ENCODE measurements at places on chromosomes 1 and 21.

DNA sequence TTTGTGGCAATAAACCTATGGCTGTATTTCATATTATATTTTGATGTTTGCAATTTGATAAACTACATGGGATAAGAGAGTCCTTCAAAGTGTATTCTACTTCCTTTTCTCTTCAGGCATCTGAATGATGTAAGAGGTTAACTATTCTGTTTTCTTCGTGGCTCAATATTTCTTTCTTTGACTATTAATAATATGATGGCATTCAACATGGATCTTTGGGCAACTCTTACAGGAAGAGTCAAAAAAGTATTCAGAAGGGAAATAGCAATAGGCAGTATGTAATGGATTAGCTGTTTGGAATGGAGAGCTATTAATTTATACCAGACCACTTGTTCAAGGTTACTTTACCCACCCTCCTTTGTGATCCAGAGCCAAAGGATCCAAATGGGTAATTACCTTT lies 74.4 kb downstream of the HMCN1 start:
- DNase-seq = no peak

DNA sequence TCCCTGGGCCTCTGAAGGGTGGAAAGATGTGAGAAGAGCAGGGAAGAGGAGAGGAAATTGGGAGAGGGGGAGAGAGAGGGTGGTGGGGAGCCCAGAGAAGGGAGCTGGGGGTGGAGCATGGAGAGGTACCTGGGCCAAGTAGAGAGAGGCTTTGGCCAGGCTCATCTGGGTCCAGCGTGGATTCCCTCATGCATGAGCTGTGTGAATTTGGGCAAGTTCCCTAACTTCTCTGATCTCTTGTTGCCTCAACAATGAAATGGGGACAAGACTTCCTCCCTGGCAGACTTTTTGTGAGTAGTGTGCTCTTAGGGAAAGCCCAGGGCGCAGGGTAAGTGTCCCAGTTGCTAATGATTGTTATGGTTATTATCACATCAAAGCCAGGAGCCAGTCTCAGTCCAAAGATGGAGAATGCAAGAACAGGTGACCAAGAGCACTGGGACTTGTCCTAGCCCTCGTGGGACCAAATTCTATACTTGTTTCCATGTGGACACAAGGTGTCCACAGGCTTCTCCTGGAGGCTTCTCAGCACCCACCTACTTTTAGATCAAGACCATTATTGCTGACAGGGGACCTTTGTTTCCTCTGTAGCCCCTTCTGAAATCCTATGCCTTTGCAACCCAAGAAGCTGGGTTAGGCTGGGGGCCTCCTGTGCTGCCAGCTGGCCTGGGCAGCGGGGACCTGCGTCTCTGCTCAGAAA lies 13.9 kb downstream of the IL6R start:
- no peak for DNase-seq

DNA sequence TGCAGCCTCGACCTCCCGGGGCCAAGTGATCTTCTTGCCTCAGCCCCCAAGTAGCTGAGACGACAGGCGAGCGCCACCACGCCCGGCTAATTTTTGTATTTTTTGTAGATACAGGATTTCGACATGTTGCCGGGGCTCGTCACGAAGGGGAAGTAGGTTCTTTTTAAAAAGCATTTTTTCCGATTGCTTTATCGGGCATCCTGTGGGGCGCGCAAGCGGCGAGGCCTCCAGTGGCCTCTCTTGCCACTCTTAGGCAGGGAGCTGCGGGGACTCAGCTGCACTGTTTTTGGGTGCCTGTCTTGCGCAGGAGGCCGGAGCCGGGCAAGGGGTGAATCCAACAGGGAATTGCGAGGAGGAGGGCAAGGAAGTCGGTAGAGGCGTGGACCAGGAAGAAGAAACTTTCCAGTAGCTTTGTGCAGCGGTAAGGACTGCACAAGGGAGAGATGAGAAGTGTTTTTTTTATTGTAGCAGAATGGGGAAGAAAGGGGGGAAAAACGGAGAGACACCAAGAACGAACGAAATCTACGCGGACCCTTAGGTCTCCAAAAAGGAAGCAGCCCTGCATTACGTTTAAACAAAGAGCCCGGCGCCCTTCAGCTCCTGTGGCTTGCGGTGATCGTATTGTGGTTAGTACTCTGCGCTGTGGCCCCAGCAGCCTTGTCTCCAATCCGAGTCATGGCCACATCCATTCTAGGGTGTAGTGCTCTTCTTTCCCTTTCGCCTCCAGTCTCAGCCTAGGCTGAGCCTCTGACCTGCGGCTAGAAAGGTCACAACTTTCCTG lies 164.8 kb downstream of the PPIAL4G start:
- peak; percentile 48 for DNase-seq

DNA sequence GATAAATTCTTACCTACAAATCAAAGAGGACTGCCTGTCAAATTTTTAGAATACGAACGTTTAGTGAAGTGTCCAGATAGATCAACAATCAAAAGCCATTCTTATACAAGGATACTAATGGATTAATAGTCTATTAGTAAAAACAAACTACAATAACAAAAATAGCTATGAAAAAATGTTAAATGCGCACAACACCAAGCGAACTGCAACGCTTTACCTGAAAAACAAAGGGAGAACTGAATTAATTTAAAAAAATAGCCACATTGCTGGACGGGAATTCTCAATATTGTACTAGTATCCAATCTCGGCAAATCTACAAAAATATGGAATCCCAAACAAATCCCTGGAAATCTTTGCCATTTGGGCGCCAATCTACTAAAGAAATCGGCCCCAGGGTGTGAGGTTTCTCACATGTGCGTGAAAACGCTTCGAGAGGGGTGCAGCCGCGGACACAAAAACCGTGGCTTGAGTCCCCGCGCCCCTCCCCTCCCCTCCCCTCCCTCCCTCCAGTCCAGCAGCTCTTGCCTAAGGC lies 55.6 kb downstream of the TRAF5 start:
- DNase-seq = no peak

DNA sequence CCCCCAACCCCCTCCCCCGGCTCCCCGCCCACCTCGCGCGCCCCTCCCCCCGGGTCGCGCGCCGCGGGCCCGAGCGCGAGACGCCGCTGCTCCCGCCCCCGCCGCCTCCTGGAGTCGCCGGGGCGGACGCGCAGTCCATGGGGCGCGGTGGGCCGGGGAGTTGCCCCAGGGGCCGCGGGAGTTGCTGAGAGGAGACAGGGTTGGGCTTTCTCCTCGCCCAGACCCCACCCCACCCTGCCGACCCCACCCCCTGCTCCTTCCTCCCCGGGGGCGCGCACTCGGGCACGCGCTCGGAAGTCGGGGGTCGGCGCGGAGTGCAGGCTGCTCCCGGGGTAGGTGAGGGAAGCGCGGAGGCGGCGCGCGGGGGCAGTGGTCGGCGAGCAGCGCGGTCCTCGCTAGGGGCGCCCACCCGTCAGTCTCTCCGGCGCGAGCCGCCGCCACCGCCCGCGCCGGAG lies at the start of gene LAMC1:
TSS of gene LAMC1 (plus strand) at position 275 of the 455 bp plus-strand sequence. CDS start 297 bp downstream, outside the sequence.
- DNase-seq = peak; percentile 93

GRCh38 chr1:59058665-59059439 lies 238.0 kb upstream of the FGGY start:
- DNase-seq = no peak

DNA sequence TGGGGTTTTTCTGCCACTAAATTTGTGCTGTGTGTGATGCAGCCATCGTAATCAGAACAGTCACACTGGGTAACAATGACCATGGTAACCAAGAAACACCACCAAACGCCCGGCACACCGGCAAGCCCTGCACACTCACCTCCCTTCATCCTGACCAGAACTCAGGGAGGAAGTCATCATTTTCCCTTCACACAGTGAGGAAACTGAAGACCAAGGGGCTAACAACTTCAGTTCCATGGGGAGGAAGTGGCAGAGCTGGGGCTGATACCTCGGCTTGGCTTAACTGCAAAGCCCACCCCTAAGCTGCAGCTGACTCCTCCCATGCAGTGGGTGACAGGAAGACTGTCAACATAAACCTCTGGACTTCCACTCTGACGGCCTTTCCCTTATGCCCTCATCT lies 69.3 kb upstream of the BCAR3 start:
- DNase-seq = peak; percentile 33

- no peak for DNase-seq
Observed at GRCh38 chr1:116804736-116805135, 50.5 kb downstream of the CD2 start.

DNA sequence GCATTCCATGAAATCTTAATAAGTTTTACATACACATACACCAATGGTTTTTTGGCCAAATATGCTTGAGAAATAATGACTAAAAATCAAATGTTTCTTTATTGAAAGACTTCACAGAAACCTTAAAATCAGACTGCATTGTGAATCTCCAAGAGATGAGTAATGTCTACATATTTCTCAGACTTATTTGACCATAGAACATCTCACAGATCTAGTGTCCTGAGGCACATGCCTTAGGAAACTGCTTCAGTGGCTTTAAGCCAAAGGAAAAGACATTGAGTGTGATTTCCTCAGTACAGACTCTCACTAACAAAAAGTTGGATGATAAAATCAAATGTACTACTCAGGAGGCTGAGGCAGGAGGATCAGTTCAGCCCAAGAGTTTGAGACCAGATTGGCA lies 6.2 kb upstream of the C1orf105 start:
- DNase-seq = no peak

- DNase-seq = no peak
Observed at GRCh38 chr1:60277269-60277668, 203.7 kb upstream of the C1orf87 start.

DNA sequence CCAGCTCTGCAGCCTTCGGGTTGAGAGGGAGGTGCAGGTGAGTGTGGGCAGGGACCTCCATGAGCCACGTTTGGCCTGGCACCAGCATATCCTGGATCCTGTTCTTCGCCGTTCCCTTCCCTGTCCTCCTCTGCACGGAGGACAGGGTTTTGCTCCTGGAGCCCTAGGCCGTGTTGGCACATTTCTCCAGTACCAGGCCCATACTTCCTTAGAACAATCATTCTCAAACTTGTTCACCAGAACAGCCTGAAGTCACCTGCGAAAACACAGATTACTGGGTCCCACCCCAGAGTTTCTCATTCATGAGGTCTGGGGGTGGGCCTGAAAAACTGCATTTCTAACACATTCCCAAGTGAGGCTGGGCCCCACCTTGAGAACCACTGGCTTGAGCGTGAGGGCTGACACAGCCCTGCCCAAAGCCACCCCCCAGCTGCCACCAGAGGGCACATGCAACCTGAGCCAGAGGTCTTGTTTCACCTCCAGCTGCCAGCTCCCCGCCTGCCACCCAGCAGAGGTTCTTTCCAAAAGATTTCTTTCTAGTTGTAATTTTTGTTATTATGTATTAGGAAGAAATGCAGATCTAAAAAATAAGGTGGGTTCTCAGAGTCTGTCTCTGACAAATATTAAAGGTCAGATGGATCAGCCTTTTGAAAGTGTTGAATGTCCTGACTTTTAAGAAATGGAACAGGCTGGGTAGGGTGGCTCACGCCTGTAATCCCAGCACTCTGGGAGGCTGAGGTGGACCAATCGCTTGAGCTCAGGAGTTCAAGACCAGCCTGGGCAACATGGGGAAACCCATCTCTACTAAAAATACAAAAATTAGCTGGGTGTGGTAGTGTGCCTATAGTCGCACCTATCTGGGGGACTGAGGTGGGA lies 39.6 kb upstream of the LDLRAP1 start:
- peak; percentile 87 for DNase-seq

- DNase-seq = no peak
Observed at GRCh38 chr1:78075621-78076020, 29.9 kb downstream of the GIPC2 start.

DNA sequence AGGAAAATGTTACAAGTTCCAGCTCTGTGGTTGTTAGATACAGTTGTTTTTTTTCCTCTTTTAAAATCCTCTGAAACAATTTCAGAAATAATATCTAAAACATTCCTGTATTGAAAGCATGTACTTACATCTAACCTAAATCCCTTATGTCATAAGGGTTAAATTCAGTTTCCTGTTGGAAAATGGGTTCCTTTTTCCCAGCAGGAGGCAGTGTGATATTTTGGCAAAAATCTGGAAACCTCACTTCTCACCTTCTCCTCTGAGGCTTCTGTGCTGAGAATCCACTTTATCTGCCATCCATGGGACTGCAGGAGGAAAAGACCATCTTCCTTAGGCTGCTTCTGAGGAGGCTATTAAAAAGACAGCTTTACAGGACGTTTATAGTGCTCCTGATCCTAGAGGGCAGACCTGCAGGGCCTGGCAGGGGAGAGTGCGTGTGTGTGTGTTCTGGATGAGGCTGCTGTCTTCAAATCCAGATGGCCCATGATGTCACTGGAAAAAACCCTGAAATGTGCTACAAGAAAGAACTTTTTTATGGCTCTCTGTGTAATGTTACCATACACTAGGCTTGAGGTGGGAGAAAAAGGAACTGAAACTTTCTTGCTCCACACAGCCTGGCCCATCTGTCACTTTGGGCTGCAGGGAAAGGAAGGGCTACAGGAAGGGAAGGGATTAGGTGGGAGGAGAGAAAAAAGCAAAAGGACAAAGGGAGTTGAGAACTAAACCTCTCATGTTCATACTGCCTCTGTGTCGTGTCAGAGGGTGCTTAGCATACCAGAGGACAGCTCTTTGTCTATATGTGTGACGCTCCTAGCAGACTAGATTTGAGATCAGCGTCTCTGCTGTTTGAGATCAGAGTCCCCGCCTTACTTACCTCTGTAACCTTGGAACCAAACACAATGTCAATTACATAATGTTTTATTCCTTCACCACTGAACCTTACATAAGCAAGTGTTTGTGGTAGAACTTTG lies 379.2 kb upstream of the SPAG17 start:
- no peak for DNase-seq

DNA sequence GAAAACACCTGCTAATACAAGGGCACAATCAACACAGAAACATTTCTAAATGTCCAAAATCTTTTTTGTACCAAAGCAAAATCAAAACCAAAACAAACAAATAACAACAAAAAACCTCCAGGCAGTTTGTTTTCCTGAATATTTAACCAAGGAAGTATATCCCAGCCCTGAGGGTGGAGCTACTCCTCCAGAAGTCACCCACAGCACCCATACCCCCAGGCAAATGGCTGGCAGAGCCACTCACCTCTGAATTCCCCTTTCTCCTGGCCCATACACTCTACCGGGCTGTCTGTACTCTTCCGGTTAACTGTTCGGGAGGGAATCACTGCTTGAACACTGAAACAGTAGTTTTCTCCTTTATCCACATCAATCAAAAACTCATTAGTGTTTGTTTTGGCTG lies 9.5 kb downstream of the F3 start:
- DNase-seq = no peak

- no peak for DNase-seq
Observed at GRCh38 chr1:22761821-22762220, 51.2 kb downstream of the EPHB2 start.

- DNase-seq = no peak
Observed at GRCh38 chr1:156615946-156616345, 3.3 kb upstream of the HAPLN2 start.

GRCh38 chr1:213327017-213327667 lies 276.1 kb downstream of the RPS6KC1 start:
- no peak for DNase-seq
